ENCODE measurements at places on chromosomes 5 and 9.

GRCh38 chr9:121451586-121451985, 48.1 kb downstream of the GGTA1 start:
- no peak for DNase-seq

GRCh38 chr9:125544988-125545651, 161.9 kb downstream of the MAPKAP1 start:
- no peak for DNase-seq

DNA sequence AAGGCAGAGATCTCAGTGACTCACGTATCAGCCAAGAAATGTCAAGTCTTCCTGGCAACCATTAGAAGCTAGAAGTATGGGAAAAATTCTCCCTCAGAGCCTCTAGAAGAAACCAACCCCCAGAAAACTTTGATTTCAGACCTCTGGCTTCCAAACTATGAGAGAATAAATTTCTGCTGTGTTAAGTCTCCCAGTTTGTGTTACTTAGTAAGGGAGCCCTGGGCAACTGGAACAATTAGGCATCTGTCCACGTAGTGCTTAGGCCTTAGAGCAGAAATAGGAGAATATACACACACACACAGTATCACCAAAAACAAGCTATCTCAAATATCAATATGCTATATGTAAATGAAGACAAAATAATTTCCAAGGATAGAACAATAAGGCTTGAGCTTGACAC, 894.8 kb upstream of the CDH10 start:
- no peak for DNase-seq

DNA sequence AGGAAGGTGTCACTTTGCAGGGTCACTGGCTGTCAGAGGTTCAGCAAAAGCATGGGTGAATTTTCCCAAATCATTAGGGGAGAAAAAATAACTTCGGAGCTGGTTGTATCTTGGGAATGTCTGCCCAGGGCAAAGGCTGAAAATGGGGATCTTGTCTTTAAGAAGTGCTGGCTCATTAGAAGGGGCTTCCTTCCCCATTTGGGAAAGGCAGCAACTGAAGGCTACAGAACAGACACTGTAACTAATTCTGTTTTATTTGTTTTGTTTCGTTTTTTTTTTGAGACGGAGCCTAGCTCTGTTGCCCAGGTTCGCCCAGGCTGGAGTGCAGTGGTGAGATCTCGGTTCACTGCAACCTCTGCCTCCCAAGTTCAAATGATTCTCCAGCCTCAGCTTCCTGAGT, 70.3 kb upstream of the PCA3 start:
- DNase-seq, result no peak

DNA sequence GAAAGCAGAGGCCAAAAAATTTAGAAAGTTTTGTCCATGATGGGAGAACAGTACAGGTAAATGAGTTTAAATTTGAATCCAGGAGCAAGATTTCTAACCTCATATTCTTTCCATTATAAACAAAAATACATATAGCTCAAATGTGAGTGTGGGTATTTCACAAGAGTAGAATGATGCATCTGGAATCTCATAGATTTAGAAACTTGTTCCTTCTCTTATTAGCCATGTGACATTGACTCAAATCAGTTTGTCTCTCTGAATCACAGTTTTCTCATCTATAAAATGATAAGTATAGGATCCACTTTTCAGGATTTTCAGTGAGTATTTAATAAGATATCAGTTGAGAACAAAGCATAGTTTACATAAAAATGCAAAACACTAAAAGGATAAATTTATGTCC, 436.3 kb upstream of the PAPPA start:
- no peak for DNase-seq

DNA sequence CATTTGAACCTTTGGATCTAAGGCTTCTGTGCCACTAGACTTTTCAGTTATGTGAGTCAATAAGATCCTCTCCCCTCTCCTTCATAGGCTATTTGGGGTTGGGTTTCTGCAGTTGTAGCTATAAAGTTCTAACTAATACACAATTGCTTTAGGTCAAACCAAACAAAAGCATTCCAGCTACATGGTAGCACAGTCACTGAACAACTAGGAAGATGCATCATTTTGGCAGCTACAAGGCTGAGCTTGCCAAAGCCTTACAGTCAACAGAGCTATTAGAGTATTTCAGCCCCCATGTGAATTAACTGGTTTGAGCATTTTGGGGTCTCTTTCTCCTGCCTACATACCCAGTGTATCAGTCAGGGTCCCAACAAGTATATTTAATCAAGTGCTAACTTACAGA, 234.6 kb downstream of the ZNF608 start:
- no peak for DNase-seq
